CD14-positive monocyte (primary cell): ENCODE measurements at places on chromosomes 6 and 20. TPM values are rescaled to one million over a fixed set of nuclear protein-coding genes. Genes with fewer than 3 reads are reported as not detected.

The CNR1 gene
- polyA plus RNA-seq, result 0.04 TPM in 1 of 2 replicates, not detected in the other

The ERVFRD-1 gene
- polyA plus RNA-seq, result 0.06 TPM

The HLA-DPA1 gene
- 1,024 and 1,237 TPM in 2 replicates for polyA plus RNA-seq

The GABRR2 gene
- polyA plus RNA-seq, result not detected

The LPA gene
- polyA plus RNA-seq, result not detected

DNA sequence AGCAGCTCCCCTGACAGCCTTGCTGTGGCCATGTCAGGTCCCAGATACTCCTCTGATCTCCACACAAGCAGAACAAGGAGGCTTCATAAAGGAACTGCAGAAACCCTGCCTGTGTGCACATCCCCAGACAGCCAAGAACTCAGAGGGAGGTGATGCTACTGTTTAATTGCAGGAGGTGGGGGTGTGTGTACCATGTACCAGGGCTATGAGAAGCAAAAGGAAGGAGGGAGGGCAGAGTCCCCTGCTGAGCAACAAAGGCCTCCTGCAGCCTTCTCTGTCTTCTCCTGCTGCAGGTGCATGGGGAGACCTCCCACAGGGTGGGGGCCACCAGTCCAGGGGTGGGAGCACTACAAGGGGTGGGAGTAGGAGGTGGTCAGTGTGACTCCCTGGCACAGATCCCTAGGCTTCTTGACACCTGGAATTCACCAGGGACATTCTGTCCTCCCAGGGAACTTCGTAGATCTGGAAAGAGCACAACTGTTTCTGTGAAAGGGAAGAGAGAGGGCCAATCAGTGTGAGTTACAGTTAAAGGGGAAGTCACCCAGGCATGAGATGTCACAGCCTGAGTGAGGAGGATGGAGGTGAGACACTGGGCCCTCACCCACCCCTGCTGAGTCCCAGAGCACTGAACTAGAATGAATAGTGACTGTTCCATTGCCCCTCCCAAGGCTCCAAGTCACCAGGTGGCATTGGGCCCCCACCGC, 2.8 kb downstream of the CST2 start:
- no peak for DNase-seq
- no peak overlapping the region for H3K27ac ChIP-seq

- DNase-seq, result no peak
- no peaks in the 10 kb centered on the region for H3K4me1 ChIP-seq
- H3K4me3 ChIP-seq, result no peak overlapping the region
- H3K36me3 ChIP-seq, result no peaks in the 10 kb centered on the region
- H3K27me3 ChIP-seq, result no peaks in the 10 kb centered on the region
Measured at GRCh38 chr6:85135376-85136094, 314.3 kb upstream of the NT5E start.

DNA sequence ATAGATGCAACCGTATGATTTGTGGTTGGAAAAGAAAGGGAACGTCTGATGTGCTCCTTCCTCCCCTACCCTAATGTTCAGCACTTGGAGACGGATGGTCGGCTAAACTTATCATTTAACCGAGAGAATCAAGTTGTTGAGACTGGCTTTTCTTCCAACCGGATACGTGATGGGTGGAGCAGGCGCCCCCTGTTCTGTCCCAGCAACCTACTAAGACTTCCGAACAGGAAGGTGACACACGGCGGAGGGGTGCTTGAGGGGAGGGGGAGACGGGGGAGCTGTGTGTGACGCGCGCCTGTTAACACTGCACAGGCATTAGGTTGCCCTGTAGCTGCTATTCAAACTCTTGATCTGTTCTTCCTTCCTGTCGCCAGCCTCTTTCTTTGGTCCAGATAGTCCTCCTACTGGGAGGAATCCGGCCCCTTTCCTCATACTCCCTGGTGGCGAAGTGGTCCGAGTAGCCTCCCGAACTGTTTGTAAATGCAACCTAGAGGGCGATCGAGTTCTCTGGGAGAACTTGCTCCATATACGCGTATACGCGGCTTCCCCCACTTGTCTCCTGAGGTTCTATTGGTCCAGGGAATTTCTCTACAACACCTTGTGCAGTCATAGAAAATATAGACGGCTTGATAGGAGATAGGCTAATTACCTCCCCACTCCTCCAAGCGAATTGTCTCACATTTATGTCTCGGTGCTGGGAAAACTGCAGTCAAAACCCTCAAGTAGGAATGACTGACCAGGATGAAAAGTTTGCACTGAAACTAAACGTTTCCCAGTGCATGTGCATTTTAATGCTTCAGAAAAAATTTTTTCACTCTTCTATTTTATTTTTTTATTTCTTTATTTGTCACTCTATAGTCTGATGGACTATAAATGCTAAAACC, 126.0 kb upstream of the SLC2A12 start:
- peak overlapping the region; percentile 95 for H3K4me3 ChIP-seq
- DNase-seq, result peak; percentile 92
- no peaks in the 10 kb centered on the region for H3K27me3 ChIP-seq
- H3K36me3 ChIP-seq, result peaks cover 5% of the 10 kb centered on the region
- peaks cover 23% of the 10 kb centered on the region for H3K4me1 ChIP-seq
- peak overlapping the region; percentile 99 for H3K27ac ChIP-seq

DNA sequence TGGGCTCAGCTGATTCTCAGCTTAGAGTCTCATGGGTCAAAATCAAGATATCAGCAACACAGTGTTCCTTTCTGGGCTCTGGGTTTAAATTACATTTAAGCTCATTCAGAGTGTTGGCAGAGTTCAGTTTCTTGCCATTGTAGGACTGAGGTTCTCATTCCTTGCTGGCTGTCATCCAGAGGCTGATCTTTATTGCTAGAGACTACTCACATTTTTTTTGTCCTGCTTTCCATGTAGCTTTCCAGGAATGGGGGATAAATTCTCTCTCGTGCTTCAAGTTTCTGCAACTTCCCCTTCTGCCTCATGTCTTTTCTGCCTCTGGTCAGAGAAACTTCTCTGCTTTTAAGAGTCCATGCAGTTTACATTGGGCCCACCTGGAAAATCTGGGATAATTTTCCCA, 86.9 kb downstream of the RFX6 start:
- H3K27me3 ChIP-seq, result no peaks in the 10 kb centered on the region
- no peaks in the 10 kb centered on the region for H3K36me3 ChIP-seq
- no peak overlapping the region for H3K4me3 ChIP-seq

- no peak for DNase-seq
- no peak overlapping the region for H3K4me3 ChIP-seq
- no peaks in the 10 kb centered on the region for H3K4me1 ChIP-seq
Measured at GRCh38 chr6:135025775-135026174, 28.8 kb downstream of the HBS1L start.

DNA sequence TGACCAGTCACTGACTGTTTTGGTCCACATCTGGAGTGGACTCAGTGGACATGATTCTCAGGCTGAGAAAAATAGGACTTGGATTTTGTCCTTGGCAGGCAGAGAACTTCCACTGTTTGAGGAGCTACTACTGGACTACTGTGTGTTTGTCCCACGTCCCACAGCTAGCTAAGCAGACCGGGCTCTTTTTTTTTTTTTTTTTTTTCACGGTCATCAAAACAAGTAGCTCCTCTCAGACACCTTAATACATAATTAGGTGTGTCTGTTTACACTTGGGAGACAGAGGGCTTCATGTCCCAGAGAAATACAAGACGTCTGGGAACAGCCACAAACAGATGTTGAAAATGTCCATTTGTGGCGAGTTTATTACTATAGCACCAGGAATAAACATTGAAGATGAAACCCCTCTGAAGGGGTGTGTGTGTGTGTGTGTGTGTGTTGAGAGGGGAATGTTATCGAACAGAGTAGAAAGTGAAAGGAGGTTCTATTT, 155.0 kb upstream of the SUPT3H start:
- H3K27ac ChIP-seq, result no peak overlapping the region
- H3K4me3 ChIP-seq, result no peak overlapping the region
- H3K4me1 ChIP-seq, result no peaks in the 10 kb centered on the region
- no peak for DNase-seq
- no peaks in the 10 kb centered on the region for H3K27me3 ChIP-seq

GRCh38 chr20:5691918-5692618, 58.1 kb upstream of the SHLD1 start:
- H3K4me3 ChIP-seq, result no peak overlapping the region
- H3K27me3 ChIP-seq, result no peaks in the 10 kb centered on the region
- peaks cover 36% of the 10 kb centered on the region for H3K4me1 ChIP-seq
- H3K27ac ChIP-seq, result no peak overlapping the region

DNA sequence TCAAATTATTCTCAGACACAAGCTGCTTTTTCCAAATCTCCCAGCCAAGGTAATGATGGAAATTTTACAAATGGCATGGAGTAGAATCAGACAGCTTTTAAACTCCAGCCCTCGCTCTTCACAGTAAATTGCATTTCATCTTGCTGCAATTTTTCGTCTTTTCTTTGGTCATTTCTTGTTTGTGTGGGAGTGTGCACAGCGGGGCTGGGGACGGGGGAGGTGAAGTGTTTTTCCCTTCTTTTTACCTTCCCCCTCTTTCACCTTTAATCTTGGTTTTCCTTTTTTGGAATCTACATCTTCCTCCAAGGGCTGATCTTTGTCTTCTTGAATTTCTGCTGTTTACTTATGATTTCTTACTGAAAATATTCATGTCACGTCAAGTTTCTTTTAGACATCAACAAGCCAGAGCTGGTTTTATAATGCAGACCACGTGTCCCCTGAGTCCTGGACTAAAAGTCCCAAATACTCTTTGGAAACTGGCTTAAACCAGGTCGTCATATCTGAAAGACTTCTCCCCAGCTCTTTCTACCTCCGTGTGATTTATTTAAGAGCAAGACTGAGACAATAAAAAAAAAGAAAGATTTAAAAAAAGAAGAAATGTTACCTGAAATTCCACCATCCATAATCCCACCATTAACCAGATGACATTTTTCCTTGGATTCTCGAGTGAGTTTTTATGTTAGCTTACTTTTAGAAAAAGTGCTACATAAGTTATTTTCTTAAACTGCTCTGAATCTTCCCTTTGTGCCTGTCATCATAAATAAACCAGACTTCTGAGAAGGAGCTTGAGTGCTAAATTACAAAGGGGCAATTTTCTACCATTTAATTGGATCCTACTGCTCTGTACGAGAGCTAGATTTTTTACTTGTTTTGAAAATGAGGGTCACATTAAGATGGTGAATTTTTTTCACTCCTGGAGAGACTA, 52.0 kb downstream of the MAP3K5 start:
- H3K27me3 ChIP-seq, result no peaks in the 10 kb centered on the region
- no peak overlapping the region for H3K4me3 ChIP-seq

- peaks cover 7% of the 10 kb centered on the region for H3K4me1 ChIP-seq
- peaks cover 37% of the 10 kb centered on the region for H3K27me3 ChIP-seq
- H3K4me3 ChIP-seq, result no peak within 1 kb of the TSS
- H3K36me3 ChIP-seq, result no peaks in the 10 kb centered on the region
- DNase-seq, result no peak
- H3K27ac ChIP-seq, result no peak within 1 kb of the TSS
Measured at GRCh38 chr20:1184638-1185315, at the start of gene TMEM74B. TSS of gene TMEM74B (minus strand) at chr20:1184981. CDS start at chr20:1183801, 1,180 bp downstream.

GRCh38 chr6:161954077-161954476, 680.2 kb upstream of the AGPAT4 start:
- H3K36me3 ChIP-seq, result no peaks in the 10 kb centered on the region
- H3K27ac ChIP-seq, result no peak overlapping the region
- no peaks in the 10 kb centered on the region for H3K27me3 ChIP-seq
- no peaks in the 10 kb centered on the region for H3K4me1 ChIP-seq

DNA sequence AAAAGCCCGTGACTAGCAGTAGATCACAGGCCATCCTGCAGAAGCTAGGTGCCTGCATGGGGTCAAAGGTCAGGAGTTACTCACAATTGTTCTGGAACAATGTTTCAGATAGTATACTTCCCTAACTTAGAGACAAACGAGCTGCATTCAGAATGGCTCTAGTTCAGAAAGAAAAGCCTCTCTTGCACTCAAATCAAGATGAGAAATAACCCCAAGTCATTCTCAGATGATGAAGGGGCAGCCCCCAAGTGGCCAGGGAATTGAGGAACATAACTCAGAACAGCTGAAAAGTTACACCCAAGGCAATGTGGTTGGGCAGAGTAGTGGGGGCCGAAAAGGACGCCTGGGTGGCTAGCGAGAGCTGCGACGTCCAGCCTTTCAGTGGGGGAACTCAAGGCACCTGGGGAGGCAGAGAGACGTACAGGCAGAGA, 27.8 kb downstream of the FYN start:
- peak; percentile 50 for DNase-seq
- peak overlapping the region; percentile 49 for H3K27ac ChIP-seq
- H3K27me3 ChIP-seq, result no peaks in the 10 kb centered on the region
- H3K4me3 ChIP-seq, result no peak overlapping the region

DNA sequence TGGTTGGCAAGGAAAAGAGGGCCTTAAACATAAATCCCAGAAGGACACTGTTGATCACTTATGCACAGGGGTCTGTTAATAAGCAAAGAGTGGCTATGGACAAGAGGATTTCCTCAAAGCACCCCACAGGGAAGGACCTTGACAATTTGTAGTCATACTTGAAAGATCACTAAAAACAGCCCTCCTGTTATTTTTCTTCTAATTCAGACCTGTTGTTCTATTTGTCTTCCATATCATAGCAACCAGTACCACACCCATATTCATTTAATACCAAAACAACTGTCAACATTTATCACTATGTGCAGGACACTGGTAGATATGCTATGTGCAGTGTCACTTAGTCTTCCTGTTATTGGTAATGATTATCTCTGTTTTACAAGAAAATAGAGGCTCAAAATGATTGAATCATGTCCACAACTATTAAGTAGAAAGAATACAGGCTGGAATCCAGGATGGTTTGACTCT, 3.2 kb upstream of the DYNLRB1 start:
- H3K36me3 ChIP-seq, result peaks cover 48% of the 10 kb centered on the region
- no peak overlapping the region for H3K27ac ChIP-seq
- no peaks in the 10 kb centered on the region for H3K27me3 ChIP-seq

DNA sequence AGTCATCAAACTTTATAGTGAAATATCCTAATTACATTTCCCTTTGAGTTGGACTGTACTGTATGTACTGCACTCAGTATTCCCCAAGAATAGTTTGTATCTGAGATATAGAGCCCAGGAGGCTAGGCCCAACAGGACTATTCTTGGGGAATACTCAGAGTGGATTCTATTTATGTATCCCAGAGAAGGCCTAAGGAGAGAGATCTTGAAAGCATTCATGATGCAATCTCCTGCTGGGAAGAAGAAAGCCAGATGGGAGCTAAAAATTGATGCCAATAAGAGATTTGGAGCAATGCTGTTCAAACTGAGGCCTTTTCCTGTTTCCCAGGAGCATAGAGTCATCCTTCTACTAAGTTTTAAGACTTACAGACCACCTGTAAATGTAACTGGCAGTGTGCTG, 452.1 kb upstream of the PLCB4 start:
- H3K27ac ChIP-seq, result no peak overlapping the region
- no peak overlapping the region for H3K4me3 ChIP-seq
- H3K36me3 ChIP-seq, result no peaks in the 10 kb centered on the region
- no peaks in the 10 kb centered on the region for H3K4me1 ChIP-seq
- no peak for DNase-seq

- H3K27me3 ChIP-seq, result no peaks in the 10 kb centered on the region
- no peak overlapping the region for H3K4me3 ChIP-seq
- no peak overlapping the region for H3K27ac ChIP-seq
- H3K4me1 ChIP-seq, result peaks cover 2% of the 10 kb centered on the region
- no peak for DNase-seq
Measured at GRCh38 chr6:106220485-106220884, 105.1 kb downstream of the ATG5 start.

- H3K27ac ChIP-seq, result peak overlapping the region; percentile 76
- peaks cover 40% of the 10 kb centered on the region for H3K4me1 ChIP-seq
- peak; percentile 78 for DNase-seq
Measured at GRCh38 chr6:33577106-33577535, 3.0 kb downstream of the BAK1 start.

GRCh38 chr6:149723771-149724417, 6.0 kb upstream of the LATS1 start:
- peaks cover 6% of the 10 kb centered on the region for H3K36me3 ChIP-seq
- peaks cover 33% of the 10 kb centered on the region for H3K4me1 ChIP-seq
- DNase-seq, result peak; percentile 60
- no peaks in the 10 kb centered on the region for H3K27me3 ChIP-seq
- H3K27ac ChIP-seq, result no peak overlapping the region

GRCh38 chr6:170561555-170561954, 7.4 kb downstream of the TBP start:
- no peak for DNase-seq
- H3K27me3 ChIP-seq, result no peaks in the 10 kb centered on the region
- peaks cover 94% of the 10 kb centered on the region for H3K36me3 ChIP-seq
- no peaks in the 10 kb centered on the region for H3K4me1 ChIP-seq
- H3K27ac ChIP-seq, result no peak overlapping the region
